ENCODE measurements at places on chromosomes 6 and 20.

DNA sequence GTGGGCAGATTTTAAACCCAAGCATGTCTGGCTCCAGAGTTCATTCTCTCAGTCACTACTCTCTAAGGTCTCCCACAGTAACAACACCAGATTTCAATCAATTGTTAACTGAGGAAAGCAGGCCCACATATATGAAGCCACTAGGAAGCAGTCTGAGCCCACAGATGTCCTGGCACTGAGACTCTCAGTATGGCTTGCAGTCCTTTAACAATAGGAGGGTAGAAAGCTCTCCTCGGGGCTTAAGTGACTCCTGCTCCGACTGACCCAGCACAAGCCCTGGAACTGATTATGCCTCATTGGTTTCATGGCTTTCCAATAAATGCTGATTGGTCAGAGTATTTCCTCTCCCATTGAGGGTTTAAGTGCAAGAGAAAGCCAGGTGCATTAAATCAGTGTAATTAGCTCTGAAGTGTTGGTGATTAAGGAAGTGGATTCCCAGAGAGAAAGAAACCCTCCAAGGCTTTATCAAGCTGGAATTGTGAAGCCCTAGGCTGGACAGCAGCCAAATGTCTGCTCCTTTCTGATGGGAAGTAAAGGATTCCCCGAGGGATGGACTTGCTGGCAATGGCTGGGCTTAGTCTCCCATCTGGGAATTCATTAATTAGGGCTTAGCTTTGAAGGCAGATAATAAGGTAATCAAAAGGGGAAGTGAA is 76.6 kb upstream of the PROKR2 start:
- DNase-seq: no peak

GRCh38 chr6:56420296-56420695 is 172.9 kb upstream of the COL21A1 start:
- no peak for DNase-seq

- peak; percentile 59 for DNase-seq
These were observed 283.0 kb upstream of the NOX3 start for GRCh38 chr6:155738602-155739105.

DNA sequence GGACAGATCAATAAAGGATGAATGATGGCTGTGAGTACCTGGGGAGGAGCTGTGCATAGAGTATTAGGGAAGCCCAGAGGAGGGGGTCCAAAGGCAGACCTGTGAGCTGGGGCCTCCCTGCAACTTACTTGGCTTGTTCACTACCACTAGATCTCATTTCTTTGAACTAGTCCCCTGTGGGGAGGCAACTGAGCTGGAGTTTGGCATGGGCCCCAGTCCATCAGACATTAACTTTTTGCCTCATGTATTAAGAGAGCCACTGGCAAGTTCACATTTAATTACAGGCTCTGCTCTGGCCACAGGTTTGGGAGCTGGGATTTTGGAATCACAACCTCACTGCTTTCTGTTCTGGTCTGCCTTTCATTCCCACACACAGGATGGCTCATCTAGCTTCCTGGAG is 254.1 kb downstream of the PRL start:
- DNase-seq: no peak

DNA sequence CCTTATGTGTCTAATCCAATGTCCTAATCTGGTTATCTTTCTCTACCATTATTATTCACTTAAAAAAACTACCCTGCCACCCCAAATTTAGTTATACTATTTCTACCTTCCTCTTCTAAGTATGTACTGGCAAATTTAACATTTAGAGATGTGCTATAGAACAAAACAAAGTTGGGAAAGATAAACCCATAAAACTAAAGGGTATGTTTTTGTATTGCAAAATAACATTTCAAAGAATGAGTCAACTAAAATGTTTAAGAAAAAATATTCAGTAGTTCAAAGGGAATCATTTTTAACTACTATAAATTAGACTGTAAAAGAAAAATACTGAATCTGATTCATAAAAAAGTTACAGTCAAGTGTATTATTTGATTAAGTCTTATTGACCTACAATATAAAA is 103.0 kb downstream of the LMBRD1 start:
- DNase-seq: no peak

DNA sequence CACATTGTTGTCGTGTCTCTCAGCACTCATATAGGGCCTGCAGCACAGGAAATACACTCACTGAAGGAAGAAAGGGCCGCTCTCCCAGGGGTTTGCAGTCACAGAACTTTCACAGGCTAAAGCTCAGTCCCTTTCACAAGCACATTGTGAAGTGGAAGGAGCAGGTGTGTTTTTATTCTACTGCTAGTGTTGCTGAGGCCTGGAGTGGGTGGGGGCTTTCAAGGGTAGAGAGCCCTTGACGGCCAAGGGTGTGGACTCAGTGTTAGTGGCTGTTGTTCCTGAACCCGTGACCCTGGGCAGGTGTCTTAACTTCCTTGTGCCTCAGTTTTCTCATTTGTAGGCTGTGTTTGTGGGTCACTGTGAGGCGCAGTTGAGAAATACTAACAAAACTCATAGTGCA is 66.2 kb upstream of the SLC22A1 start:
- DNase-seq: no peak

GRCh38 chr6:141158740-141159139 is 974.0 kb upstream of the GJE1 start:
- DNase-seq: no peak

Measured in OCI-M1 (cell line).